RPMI8226 (cell line): ENCODE measurements at places on chromosomes 7 and 10.

GRCh38 chr7:1610678-1611302 is 41.0 kb upstream of the PSMG3 start:
- DNase-seq, result no peak

DNA sequence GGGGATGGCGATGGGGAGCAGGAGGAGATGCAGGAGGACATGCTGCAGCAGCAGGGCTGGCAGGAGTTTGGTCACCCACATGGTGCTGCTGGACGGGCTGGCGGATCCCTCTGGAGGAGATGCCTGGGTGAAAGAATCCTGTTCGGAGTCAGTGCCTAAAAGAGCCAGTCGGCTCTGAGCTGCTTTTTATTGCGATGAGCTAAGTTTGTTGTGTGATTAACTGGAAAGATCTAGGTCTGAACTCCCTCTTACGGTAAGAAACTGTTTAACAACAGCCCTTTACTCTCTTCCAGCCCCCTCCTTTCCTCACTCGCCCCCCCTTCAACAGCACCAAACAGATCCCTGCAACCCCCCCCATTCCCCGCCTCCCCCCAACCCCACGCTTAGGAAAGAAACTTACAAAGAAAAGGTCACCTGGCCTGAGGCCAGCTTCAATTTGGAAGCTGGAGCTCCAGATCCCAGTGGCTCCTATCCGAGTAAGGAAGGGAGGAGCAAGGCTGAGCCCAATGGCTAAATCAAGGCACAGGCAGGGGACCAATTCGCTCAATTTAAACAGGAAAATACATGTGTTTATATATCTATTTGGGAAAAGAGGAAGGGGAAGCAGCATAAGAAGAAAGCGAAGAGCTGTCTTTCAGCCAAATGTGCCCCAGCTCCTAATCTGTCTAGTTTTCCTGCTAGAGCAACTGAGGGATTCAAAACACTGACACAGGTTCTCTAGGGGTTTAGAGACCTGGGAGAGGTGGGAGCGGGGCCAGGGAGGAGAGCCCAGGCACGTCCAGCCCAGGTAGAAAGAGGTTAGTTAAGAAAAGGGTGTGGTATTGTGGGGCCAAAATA is at the start of gene HGF:
HGF (minus strand) TSS at position 157 of the 837 bp plus-strand sequence; CDS start at position 81, 76 bp downstream.
- DNase-seq, result no peak

- peak; percentile 27 for DNase-seq
Observed at GRCh38 chr7:124856299-124856888, 73.2 kb downstream of the POT1 start.

GRCh38 chr7:50470250-50471163 is 20.4 kb upstream of the FIGNL1 start:
- no peak for DNase-seq

DNA sequence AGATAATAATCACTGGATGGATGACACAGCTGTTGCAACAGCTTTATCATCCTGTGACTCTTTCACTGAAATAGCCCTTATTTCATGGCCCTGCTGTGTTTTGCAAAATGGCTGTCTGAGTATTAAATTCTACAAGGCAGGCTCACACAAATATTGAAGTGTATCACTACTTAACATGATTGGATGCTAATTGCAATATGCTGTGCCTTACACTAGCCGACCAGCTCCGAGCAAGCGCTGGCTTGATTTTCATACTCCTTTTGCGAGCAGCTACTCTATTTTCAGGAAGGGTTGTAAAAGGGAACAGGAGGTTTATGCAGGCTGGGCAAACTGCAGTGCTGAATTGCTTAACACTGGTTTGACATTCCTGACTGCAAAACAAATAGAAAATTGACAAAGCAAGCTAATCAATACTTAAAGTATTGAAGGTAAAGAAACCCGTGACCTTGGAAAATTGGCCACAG is 121.6 kb downstream of the CACNB2 start:
- DNase-seq, result no peak

GRCh38 chr7:92485974-92486373 is 8.2 kb upstream of the ERVW-1 start:
- no peak for DNase-seq

GRCh38 chr10:119231654-119232053 is 24.3 kb downstream of the GRK5 start:
- no peak for DNase-seq

GRCh38 chr7:101373812-101374614 is 11.3 kb downstream of the COL26A1 start:
- no peak for DNase-seq

- no peak for DNase-seq
Observed at GRCh38 chr10:50254479-50254878, 3.2 kb upstream of the ASAH2 start.
